ENCODE measurements at places on chromosomes 12 and 14.

DNA sequence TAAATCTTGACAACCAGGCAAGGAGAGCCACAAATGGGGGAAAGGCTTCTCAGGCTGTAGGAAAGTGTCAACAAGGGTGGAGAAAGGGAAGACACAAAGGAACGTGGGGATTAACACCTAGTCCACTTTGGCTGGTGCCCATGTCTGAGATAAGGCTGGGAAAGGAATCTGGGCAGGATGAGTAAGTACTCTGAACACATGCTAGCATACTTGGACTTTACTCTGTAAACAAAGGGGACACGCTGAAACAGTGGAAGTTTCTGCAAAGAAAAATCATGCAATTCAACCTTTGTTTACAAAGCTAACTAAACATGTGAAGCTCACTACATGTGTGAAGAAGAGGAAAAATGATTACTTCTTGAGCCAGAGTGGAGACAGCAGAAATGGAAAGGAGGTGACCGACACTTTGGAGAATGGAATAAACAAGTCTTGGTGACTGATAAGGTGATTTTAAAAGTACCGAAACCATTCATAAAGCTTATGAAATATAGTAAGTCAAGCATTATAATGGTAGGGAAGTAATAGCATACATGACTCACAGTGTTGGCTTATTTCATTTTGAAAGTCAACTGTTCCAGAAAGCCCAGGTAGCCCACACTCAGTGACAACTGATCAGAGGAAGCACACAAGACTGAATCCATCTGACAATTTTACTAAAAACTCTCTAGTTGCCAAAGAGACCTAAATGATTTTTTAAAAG is 13.2 kb downstream of the CPNE8 start:
- DNase-seq: no peak

GRCh38 chr14:37673439-37673838 is 78.0 kb downstream of the TTC6 start:
- DNase-seq: no peak

- DNase-seq: no peak
These were observed 36.8 kb downstream of the IL31 start for GRCh38 chr12:122137229-122137628.

GRCh38 chr14:55103005-55103640 is 25.9 kb upstream of the LGALS3 start:
- DNase-seq: peak; percentile 98

DNA sequence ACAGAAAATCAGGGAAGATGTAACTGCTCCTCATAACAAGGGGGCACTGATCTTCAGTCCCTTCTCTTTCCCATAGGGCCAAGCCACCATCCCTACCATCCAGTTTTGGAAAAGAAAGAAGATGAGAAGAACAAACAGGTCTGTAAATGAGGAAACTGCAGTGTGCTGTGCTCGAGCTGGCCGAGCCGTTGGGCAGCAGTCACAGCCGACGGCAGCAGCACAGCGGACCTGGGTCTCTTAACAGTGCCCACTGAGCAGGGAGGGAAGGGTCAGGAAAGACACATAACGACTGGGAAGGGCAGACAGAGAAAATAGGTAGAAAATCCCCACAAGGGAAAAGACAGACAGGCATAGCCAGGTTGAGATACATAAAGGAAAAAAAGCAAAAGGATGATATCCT is 38.2 kb downstream of the BDKRB1 start:
- no peak for DNase-seq

Data from umbilical cord (tissue), 2 donors.